ENCODE measurements at places on chromosomes 13 and 19.
A peak's percentile ranks its signal among the peaks of the same experiment; 100 is the strongest.

- H3K36me3 ChIP-seq, result no peaks in the 10 kb centered on the region
- H3K4me1 ChIP-seq, result no peaks in the 10 kb centered on the region
- no peaks in the 10 kb centered on the region for H3K27me3 ChIP-seq
- DNase-seq, result no peak
Observed at GRCh38 chr13:79212064-79212619, 193.9 kb downstream of the RBM26 start.

- no peak overlapping the region for H3K4me3 ChIP-seq
- H3K36me3 ChIP-seq, result no peaks in the 10 kb centered on the region
- no peaks in the 10 kb centered on the region for H3K27me3 ChIP-seq
- H3K4me1 ChIP-seq, result no peaks in the 10 kb centered on the region
- DNase-seq, result no peak
Observed at GRCh38 chr13:32976056-32976805, 40.0 kb upstream of the KL start.

- H3K4me1 ChIP-seq, result no peaks in the 10 kb centered on the region
- H3K27me3 ChIP-seq, result peaks cover 11% of the 10 kb centered on the region
- H3K27ac ChIP-seq, result no peak overlapping the region
- DNase-seq, result no peak
- H3K4me3 ChIP-seq, result no peak overlapping the region
- no peaks in the 10 kb centered on the region for H3K36me3 ChIP-seq
Observed at GRCh38 chr19:50266896-50267295, 62.3 kb downstream of the KCNC3 start.

DNA sequence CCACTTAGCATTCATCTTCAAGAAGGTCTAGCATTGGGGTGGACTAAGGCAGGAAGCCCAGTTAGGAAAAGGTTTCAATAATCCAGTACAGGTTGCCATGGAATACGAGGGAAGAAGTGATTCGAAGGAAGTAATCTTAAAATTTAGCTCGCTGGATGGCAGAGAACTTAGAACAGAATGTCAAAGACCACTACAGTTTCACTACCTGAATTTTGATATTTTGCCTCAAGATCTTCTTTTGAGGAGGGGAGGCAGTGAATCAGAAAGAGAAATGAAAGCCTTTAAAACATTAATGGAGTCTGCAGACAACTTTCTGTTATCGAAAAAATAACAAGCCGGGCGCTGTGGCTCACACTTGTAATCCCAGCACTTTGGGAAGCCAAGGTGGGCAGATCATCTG is 7.0 kb upstream of the RAB8A start:
- H3K36me3 ChIP-seq, result peaks cover 40% of the 10 kb centered on the region
- no peak overlapping the region for H3K4me3 ChIP-seq
- H3K4me1 ChIP-seq, result no peaks in the 10 kb centered on the region
- peak overlapping the region; percentile 28 for H3K27ac ChIP-seq
- no peak for DNase-seq

- H3K4me1 ChIP-seq, result no peaks in the 10 kb centered on the region
- H3K36me3 ChIP-seq, result no peaks in the 10 kb centered on the region
- no peaks in the 10 kb centered on the region for H3K27me3 ChIP-seq
- DNase-seq, result no peak
- H3K4me3 ChIP-seq, result peak overlapping the region; percentile 76
Observed at GRCh38 chr13:79406597-79406908, 498 bp upstream of the RBM26 start.

- peaks cover 46% of the 10 kb centered on the region for H3K4me1 ChIP-seq
- no peak for DNase-seq
- H3K27me3 ChIP-seq, result no peaks in the 10 kb centered on the region
- no peaks in the 10 kb centered on the region for H3K36me3 ChIP-seq
Observed at GRCh38 chr19:17086834-17087233, 11.3 kb downstream of the MYO9B start.

DNA sequence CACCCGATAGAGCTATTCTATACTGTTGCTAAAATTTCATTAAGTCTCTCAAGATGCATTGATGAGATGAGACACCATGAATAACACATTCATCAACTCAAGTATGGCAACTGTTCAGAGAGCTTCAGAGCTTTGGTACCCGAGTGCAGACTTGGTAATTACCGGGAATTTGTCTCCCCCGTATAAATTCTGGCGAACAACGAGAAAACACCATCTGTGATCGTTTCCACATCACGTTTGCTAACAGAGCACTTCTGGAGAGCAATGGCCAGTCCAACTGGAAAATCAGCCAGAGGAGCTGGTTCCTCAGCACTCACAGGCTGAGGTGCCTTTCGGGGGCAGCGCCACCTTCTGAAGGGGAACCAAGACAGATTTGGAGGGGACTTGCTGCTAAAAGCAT is 40.2 kb downstream of the SUGP2 start:
- H3K4me1 ChIP-seq, result no peaks in the 10 kb centered on the region
- no peaks in the 10 kb centered on the region for H3K27me3 ChIP-seq
- no peak overlapping the region for H3K27ac ChIP-seq
- no peak overlapping the region for H3K4me3 ChIP-seq
- peaks cover 79% of the 10 kb centered on the region for H3K36me3 ChIP-seq

- no peak for DNase-seq
- no peaks in the 10 kb centered on the region for H3K36me3 ChIP-seq
- H3K27ac ChIP-seq, result no peak overlapping the region
- H3K4me1 ChIP-seq, result peaks cover 9% of the 10 kb centered on the region
- peaks cover 9% of the 10 kb centered on the region for H3K27me3 ChIP-seq
Observed at GRCh38 chr19:1483131-1483978, 4.3 kb upstream of the C19orf25 start.

GRCh38 chr19:19633711-19634515 is 5.9 kb upstream of the LPAR2 start:
- H3K4me3 ChIP-seq, result no peak overlapping the region
- no peaks in the 10 kb centered on the region for H3K4me1 ChIP-seq
- DNase-seq, result no peak

DNA sequence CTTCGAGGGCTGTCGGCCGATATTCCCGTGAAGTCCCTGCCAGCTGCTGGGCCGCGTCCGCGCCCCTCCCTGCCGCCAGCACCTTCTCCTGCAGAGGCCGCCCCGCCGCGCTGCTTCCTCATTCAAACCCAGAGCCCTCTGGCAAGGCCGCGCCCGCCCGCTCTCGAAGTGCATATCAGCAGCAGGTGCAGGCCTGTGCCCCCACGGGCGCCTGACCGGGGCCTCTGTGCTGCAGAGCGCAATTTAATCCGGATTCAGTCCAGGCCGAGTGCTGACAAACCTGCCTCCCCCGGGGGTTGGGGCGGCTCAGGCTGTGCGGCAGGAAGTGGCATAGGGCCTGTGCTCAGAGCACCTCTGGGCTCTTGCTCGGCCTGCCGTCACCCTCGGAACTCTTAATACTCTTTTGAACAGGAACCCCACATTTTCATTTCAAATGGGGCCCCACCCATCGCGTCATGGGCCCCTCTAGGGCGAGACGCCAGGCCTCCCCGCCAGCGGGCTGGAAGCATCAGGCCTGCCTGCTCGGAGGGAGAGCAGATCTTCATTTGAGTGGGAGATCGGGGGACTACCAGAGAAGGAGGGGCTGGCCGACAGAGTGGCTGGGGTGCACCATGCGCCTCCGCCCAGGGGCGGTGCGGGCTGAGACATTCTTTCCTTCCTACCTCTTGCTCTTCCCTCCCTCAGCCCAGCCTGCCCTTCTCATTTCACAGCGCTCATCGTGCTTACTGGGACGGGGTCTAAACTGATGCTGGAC is 125.7 kb downstream of the TNFRSF19 start:
- no peaks in the 10 kb centered on the region for H3K27me3 ChIP-seq
- H3K4me3 ChIP-seq, result no peak overlapping the region
- no peak for DNase-seq
- no peak overlapping the region for H3K27ac ChIP-seq
- H3K36me3 ChIP-seq, result no peaks in the 10 kb centered on the region
- H3K4me1 ChIP-seq, result no peaks in the 10 kb centered on the region

GRCh38 chr13:60794751-60795150 is 397.7 kb downstream of the TDRD3 start:
- H3K36me3 ChIP-seq, result no peaks in the 10 kb centered on the region
- H3K4me3 ChIP-seq, result no peak overlapping the region
- no peaks in the 10 kb centered on the region for H3K27me3 ChIP-seq
- no peak overlapping the region for H3K27ac ChIP-seq
- no peak for DNase-seq
- H3K4me1 ChIP-seq, result no peaks in the 10 kb centered on the region

- H3K27ac ChIP-seq, result no peak overlapping the region
- no peaks in the 10 kb centered on the region for H3K27me3 ChIP-seq
- H3K4me1 ChIP-seq, result no peaks in the 10 kb centered on the region
- H3K36me3 ChIP-seq, result no peaks in the 10 kb centered on the region
- no peak overlapping the region for H3K4me3 ChIP-seq
Observed at GRCh38 chr13:80515296-80515695, 174.4 kb upstream of the SPRY2 start.

DNA sequence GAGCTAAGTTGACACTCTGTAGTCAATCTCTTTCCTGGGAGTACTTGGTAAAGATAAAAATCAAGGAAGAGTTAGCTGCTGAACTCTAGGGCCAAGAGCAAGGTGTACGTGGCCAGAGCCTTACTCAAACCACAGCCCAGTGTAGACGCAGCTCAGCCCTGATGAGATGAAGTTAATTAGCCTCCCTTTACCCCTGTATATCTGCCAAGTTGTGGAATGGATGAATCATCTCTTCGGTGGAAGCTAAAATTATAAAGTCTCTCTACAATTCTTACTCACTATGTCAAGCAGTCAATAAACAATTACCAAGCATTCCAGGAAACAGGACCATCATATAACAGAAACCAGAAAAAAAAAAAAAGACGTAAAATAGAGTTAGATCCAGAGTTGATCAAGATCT is 146.9 kb upstream of the UFM1 start:
- H3K36me3 ChIP-seq, result no peaks in the 10 kb centered on the region
- H3K4me3 ChIP-seq, result no peak overlapping the region
- DNase-seq, result no peak
- no peaks in the 10 kb centered on the region for H3K27me3 ChIP-seq

- no peaks in the 10 kb centered on the region for H3K27me3 ChIP-seq
- no peaks in the 10 kb centered on the region for H3K4me1 ChIP-seq
- no peak overlapping the region for H3K27ac ChIP-seq
- no peak for DNase-seq
- H3K36me3 ChIP-seq, result no peaks in the 10 kb centered on the region
- no peak overlapping the region for H3K4me3 ChIP-seq
Observed at GRCh38 chr13:50887151-50887550, 22.4 kb upstream of the RNASEH2B start.

- no peaks in the 10 kb centered on the region for H3K36me3 ChIP-seq
- H3K4me3 ChIP-seq, result no peak overlapping the region
- H3K4me1 ChIP-seq, result peaks cover 35% of the 10 kb centered on the region
- no peaks in the 10 kb centered on the region for H3K27me3 ChIP-seq
- peak; percentile 25 for DNase-seq
Observed at GRCh38 chr19:40273469-40274360, 11.4 kb downstream of the AKT2 start.

- peak overlapping the region; percentile 99 for H3K27ac ChIP-seq
- H3K4me3 ChIP-seq, result peak overlapping the region; percentile 88
- no peaks in the 10 kb centered on the region for H3K4me1 ChIP-seq
- H3K36me3 ChIP-seq, result no peaks in the 10 kb centered on the region
Observed at GRCh38 chr19:47111006-47111621, 2.5 kb downstream of the ZC3H4 start.

- no peak overlapping the region for H3K27ac ChIP-seq
- DNase-seq, result no peak
- H3K4me1 ChIP-seq, result no peaks in the 10 kb centered on the region
- no peaks in the 10 kb centered on the region for H3K36me3 ChIP-seq
Observed at GRCh38 chr13:22871231-22871630, 309.5 kb upstream of the SGCG start.

DNA sequence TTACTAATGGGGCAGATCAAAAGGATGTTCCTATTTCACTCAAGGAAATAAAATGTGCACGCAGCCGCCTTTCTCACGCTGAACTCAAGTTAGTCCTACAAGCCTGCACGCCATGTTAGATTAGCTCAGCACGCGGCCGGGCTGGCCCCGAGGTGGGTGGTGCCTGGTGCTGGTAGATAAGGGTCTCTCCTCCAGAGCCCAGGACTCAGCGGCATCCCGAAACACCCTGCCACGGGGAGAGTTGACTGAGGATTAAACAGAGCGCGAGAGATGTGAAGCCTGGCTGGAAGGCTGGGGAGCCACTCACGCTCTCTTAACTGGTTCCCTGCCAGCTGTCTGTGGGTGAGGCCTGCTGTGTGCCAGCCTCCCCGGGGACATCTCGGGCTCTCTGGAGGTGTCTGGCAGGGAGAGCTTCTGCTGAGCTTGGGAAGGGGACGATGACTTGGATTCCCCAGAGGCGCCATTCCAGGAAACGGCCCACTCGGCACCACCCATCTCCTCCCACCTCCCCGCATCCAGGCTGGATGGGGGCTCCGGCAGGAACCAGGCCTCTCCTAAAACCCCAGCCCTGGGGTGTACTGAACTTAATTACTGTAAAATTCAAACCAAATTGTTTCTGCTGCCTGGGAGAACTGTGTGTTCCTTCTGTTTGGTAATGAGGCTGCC is 122.2 kb downstream of the KDM4B start:
- peak overlapping the region; percentile 5 for H3K4me3 ChIP-seq
- no peaks in the 10 kb centered on the region for H3K4me1 ChIP-seq
- H3K27me3 ChIP-seq, result no peaks in the 10 kb centered on the region
- H3K27ac ChIP-seq, result peak overlapping the region; percentile 74

- H3K36me3 ChIP-seq, result no peaks in the 10 kb centered on the region
- H3K27ac ChIP-seq, result no peak overlapping the region
- no peak for DNase-seq
- no peaks in the 10 kb centered on the region for H3K27me3 ChIP-seq
- no peak overlapping the region for H3K4me3 ChIP-seq
Observed at GRCh38 chr13:63092456-63092855, 1676.8 kb upstream of the PCDH20 start.

DNA sequence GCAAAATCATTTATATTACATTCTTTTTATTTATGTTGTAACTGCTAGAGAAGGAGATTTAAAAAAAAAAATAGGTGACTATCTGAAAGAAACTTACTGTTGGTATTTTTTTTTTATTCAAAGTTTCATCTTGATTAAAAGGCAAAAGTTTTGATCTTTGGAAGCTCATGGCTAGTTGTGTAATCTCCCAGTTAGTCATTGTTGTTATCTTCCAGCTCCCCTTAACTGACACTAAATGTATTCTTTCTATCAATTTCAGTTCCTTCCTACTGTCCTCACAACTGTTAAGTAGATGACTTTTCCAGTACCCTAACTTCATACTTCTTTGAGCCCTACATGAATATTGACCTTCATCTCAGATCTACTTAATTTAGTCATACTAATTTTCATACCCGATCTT is 71.1 kb downstream of the PIBF1 start:
- H3K4me3 ChIP-seq, result no peak overlapping the region
- H3K27me3 ChIP-seq, result no peaks in the 10 kb centered on the region
- no peak overlapping the region for H3K27ac ChIP-seq
- DNase-seq, result no peak

- no peaks in the 10 kb centered on the region for H3K4me1 ChIP-seq
- no peak overlapping the region for H3K4me3 ChIP-seq
Observed at GRCh38 chr19:30916238-30916637, 433.0 kb downstream of the TSHZ3 start.
